Activated CD4-positive, alpha-beta T cell treated with anti-CD3 and anti-CD28 coated beads, Interleukin-2, amount 10 ng/mL, durations not matched to agents 24 days and 14 days (primary cell): ENCODE measurements at places on chromosomes 2 and 18.

DNA sequence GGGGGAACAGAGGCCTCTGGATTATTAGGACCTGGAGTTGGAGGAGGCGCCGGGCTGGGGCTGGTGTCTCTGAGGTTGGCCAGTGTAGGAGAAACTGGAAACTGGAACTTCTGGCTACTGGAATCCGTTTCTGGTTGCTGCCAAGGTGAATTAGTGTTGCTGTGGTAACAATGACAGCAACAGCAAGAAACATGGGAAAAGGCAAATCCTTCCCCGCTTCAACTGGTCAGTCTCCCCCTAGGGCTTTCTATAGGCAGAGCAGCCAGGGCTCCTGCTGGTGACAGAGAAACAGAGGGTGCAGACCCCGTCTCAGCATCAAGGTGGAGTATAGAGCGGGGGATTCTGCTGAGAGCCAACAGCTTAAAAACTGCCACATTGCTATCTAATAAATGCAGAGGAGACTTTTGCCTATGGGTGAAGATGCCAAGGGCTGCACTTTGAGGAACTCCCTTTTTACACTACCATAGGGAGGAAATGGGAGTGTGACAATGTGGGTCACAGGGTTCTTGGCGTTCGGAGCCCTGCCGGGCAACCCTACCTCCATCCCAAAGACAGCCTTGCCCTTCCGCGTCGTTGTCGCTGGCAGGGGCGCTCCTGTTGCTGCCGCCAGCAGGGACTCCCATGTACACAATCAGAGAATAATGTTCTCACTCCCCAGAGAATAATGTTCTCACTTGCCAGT, 81.4 kb upstream of the CABLES1 start:
- no peak for DNase-seq

DNA sequence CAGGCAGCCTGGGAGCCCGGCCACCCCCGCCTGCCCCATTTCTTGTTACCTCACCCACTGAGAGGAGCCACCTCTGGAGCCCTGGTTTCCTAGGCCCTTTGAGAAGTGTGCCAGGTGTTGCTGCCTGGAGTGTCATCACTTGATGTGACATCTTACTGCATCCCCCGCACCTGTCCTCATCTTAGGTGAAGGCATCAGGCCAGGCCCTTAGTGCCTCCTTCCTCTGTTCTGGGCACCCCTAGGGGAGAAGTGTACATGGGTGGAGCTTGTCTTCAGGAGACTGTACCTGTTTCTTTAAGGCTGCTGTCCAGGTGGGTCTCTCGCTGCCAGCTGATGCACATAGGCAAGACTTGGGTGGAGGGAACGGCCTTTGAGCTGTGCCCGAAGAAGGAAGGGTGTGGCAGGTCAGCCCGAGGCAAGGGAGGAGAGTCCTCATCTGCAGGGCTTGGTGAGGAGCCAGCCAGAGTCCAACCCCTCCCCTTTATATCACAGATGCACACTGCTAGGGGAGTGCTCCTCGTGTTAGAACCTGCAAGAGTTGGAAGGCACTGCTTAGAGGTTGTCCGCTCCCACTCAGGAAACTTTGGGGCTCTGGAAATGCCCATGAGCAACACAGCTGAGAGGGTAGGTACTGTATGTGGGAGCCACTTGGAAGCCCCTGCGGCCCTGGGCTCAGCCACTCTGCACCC, 45.9 kb downstream of the NCK2 start:
- no peak for DNase-seq

GRCh38 chr18:9721893-9722550, 13.9 kb downstream of the RAB31 start:
- no peak for DNase-seq

GRCh38 chr2:19209575-19210341, 148.7 kb downstream of the OSR1 start:
- no peak for DNase-seq

DNA sequence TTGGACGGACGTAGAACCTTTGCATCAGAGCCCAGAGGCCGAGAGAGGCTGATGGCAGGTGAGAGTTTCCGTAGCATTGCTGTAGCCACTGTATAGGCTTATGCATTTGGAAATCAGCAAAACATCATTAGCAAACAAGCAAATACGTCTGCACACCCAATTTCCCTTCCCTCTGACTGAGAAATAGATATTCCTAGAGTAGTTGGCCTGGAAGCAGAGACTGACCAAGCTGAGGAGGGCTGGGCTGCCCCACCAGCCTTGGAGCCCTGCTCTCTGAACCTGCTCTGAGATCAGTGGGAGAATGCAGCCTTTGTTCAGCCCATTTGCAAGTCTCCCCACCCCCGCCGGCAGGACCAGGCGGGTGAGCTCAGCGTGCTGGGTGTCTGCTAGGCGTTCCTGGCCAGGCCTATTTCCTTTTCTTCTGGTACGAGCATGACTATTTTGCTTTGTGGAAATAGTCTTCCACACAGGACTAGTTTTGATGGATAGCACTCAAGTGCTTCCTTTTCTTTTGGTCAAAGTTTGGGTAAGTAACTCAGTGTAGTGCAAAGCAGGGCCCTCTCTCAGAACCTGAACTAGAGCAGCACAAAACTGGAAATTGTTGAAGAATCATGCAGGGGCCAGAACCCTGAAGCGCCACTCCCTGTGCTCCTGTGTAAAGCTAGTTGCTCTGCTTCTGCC, 21.9 kb upstream of the RNF149 start:
- peak; percentile 79 for DNase-seq

DNA sequence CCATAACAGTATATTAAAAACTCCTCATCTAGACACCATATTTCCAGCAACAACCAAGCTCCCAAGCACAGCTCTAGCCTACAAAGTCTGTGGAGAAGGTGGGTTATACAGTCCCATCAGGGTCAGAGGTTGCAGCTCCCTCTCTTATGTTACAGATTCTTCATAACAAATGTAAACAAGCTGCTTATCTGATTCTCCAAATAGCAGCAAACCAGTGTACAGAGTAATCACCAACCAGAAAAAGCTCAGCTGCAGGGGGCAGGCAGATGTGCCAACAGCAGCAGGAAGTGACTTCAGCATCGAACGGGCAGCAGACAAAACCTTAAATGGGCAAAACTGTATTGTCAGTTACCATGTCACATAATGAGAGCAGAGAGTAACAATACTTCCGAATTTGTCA, 52.9 kb upstream of the NABP1 start:
- peak; percentile 82 for DNase-seq

GRCh38 chr2:23157812-23158211, 227.2 kb upstream of the KLHL29 start:
- no peak for DNase-seq

GRCh38 chr2:182852801-182853200, 13.6 kb downstream of the FRZB start:
- no peak for DNase-seq

GRCh38 chr2:196117214-196117705, 48.6 kb upstream of the DNAH7 start:
- DNase-seq: no peak

DNA sequence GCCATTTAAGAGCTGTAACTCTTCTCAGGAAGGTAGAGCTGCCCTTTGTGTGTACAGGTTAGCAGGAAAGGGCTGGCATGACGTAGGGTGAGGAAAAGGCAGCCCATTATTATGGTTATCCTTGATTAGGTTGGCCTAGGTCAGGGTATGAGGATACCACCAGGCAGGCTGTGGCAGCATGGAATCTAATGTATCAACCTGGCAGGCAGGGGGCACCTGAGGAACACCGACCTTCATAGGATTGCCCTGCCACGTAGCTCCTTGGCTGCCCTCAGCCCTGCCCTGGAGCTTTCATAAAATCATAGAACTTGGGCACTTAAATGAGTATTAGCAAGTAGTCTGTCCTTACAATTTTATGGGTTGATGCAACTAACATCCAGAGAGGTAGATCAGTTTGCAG, 261.6 kb downstream of the LTBP1 start:
- no peak for DNase-seq

- DNase-seq: no peak
These were observed 235.5 kb downstream of the GULP1 start for GRCh38 chr2:188527141-188527540.

- no peak for DNase-seq
These were observed 225.3 kb upstream of the ARL4C start for GRCh38 chr2:234722176-234722575.

DNA sequence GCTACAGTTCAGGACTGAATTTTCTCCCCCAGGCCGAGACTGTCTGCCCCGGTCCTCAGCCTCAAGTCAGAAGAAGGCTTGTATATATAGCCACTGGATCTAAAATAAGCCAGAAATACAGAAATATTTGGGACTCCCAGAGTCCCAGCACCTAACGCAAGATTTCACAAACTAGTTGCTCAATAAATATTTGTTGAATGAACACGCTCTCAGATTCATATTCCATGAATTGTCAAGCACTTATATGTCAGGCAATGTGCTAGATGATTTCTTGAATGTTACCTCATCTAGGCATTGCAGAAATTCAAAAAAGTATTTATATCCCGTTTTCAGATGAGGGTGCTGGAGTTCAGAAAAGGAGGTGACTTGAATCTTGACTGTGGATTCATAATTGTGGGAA, 163.7 kb upstream of the KLHL29 start:
- DNase-seq: no peak

- no peak for DNase-seq
These were observed 183.4 kb upstream of the SETBP1 start for GRCh38 chr18:44497311-44497710.

DNA sequence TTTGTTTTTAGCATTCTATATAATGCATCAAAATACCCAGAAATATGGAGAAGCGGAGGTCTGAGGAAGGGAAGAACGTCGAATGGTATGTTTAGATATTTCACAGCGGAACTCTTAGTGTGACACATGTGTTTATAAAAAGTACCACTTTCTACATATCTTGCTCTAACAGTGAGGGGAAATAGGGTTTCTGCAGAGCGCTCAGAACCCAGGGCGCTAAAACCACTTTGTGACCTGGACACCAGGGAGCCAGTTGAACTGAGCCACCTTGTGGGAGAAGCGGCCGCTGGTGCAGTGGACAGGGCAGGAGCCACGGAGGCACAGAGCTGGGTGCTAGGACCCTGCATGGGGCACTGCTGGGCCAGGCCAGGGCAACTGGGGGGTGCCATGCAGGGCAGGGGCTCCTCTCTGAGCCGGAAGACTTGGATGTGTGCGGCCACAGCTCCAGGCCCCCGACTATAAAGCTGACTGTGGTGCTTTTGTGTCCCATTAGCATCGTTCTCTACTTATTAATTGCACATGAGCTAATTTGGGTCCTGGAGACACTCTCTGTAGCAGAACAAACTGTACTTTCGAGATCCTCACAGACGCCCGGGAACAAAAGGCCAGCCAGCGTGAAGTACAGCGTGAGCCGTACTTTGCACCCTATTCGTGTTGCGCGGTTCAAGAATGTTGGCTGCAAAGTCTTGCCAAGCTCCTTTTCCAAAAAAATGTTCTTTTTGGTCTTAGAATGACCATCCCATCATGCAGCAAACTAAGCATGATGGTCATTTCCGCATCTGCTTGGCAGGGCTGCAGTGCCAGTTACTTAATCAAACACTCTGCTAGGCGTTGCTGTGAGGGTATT, 151.9 kb upstream of the ALKAL2 start:
- DNase-seq: no peak

DNA sequence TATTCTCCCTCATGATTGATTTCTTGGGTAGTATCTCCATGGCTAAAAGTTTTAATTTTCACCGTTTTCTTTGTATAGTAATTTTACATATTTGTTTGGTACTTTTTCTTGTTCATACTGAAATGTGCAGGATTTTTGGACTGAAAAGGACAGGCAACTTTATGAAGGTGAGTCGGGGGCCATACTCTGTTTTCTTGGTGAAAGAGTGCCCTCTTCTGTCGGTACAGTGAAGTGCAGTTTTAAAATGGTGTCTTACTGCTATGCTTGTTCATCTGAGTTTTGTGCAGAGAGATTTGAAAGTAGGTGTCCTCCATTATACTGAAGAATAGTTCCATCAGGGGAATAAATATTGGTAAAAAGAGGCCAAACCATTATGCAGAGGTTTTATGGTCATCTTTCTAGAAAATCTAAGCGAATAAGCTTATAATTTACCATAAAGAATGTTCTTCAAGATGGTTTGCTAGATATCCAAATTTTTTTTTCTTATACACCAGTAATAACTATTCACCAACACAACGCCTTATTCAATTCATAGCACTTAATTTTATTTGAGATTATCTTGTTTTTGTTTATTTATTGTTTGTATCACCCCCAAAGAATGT, 8.7 kb upstream of the SERPINB13 start:
- DNase-seq: peak; percentile 78

- no peak for DNase-seq
These were observed 340.3 kb downstream of the PLCL1 start for GRCh38 chr2:198144660-198145059.

DNA sequence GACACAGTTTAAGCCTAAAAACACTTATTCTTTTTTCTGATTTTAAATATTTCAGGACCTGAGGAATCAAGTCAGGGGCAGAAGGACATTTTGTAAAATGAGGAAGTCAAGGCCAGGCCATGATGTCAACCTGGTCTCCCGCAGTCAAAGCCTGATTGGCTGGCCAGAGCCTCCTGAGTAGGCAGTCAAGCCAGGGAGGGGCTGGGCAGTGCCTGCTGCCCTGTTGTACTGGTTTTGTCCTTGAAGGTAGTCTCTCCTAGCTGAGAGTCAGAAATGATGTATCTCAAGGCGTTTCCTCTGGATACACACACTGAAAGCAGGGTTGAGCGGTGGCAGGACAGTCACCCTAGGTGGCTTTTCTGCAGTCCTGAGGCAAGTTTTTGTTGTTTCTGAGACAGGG, 19.8 kb downstream of the CCT7 start:
- DNase-seq: no peak

DNA sequence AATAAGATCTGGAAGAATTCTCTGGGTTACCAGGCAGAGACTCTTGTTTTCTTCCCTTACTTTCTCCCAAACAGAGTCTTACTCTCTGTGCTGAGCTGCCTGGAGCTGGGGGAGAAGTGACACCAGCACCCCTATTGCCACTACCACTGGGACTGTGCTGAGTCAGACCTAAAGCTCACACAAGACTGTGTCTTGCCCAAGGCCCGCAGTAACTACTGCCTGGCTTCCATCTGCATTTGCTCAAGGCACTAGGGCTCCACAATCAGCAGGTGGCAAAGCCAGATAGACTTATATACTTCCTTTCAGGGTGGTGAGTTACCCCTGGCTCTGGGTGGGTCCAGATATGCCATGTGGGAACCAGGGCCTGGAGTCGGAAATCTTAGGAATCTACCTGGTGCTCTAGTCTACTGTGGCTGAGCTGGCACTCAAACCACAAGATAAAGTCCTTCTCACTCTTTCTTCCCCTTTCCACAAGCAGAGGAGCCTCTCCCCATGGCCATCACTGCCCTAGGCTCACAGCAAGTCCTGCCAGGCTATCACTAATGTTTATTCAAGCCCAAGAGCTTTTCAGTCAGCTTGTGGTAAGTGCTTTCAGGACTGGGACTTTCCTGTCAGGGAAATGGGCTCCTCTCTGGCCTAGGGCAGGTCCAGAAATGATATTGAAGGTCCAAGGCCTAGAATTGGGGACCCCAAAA, 27.6 kb upstream of the SERPINB2 start:
- no peak for DNase-seq

- DNase-seq: no peak
These were observed 50.7 kb downstream of the RNF152 start for GRCh38 chr18:61842146-61842545.

DNA sequence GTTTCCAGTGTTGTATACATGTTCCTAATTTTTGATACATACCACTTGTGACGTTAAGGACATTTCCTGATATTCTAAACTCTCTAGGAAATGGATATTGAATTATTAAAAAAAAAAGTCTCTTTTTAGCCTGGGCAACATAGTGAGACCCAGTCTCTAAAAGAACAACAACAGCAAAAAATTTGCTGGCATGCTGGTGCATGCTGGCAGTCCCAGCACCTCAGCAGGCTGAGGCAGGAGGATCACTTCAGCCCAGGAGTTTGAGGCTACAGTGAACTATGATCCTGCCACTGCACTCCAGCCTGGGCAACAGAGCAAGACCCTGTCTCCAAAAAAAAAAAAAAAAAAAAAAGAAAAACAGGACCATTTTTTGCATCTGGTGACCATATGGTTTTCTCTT, 10.5 kb upstream of the PPP4R3B start:
- DNase-seq: no peak

GRCh38 chr2:1973636-1974035, 229.3 kb upstream of the PXDN start:
- DNase-seq: no peak
